ENCODE measurements at places on chromosomes 1 and 21.

DNA sequence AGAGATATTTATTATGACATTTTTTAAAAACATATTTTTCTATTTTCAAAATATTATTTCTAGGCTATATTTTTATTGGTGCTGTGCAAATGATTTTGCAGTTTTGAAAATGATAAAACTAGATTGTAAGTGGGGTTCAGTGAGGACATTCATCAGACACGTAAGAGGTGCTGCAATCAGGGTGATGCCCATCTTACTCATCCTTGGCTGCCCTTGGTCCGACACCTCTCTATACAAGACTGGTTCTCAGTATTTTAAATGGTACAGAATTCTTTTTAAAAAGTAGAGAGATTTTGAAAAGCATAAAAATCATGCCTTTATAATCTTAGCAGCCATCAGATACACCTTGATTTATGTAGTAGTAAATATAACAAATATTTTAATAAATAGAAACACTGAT is 24.0 kb downstream of the HENMT1 start:
- no peak for DNase-seq

GRCh38 chr1:215287362-215287761 is 204.8 kb downstream of the KCNK2 start:
- DNase-seq = no peak

- no peak for DNase-seq
Observed at GRCh38 chr1:180163041-180163440, 8.4 kb downstream of the QSOX1 start.

GRCh38 chr1:56897150-56898004 is 42.8 kb downstream of the C8A start:
- DNase-seq = no peak

DNA sequence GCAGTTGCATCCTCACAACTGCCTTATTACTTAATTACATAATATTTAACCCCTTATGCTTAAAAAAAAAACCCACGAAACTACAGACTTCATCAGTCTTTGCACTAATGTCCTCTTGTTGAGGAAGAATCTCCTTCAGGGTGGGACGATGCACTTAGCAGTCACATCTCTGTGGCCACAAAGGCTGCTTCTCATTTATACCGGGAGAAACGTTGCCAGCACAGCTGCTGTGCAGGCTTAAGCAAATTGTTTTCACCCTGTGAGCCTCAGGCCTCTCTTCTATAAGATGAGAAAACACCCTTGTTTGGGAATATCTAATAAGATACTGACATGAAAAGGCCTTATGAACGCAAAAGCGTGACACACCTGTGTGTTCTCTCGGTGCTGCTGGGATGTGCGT is 2.9 kb upstream of the OBSCN start:
- DNase-seq = no peak

- DNase-seq = peak; percentile 43
Observed at GRCh38 chr1:31412732-31413404, at the start of gene SERINC2. Gene SERINC2 (plus strand): TSS chr1:31413213. CDS start chr1:31413266, 53 bp downstream.

DNA sequence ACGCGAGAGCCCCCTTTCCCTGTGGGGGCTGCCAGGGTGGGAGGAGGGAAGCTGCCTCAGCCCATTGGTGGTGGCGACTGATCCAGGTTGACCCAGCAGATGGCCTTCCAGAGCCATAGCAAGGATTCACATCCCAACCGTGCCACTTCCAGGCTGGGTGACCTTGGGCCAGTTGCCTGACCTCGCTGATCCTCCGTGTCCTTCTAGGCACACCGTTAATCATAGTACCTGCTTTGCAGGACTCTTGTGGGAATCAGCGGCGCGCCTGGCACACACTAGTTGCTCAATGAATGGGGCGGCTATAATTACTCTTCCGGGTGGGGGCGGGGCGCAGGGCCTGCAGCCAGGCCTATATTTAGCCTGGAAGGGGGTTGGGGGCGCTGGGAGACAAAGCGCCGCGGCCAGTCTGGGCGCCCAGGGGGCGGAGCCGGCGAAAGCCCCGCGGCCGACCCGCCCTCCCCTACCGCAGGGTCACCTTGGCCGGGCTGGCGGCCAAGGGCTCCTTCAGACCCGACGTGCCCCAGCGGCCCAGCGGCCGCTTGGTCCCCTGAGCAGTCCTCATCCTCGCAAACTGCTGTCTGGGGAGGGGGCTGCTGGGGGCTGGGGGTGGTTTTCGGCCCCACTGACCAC is 5.1 kb downstream of the HSPB7 start:
- no peak for DNase-seq

DNA sequence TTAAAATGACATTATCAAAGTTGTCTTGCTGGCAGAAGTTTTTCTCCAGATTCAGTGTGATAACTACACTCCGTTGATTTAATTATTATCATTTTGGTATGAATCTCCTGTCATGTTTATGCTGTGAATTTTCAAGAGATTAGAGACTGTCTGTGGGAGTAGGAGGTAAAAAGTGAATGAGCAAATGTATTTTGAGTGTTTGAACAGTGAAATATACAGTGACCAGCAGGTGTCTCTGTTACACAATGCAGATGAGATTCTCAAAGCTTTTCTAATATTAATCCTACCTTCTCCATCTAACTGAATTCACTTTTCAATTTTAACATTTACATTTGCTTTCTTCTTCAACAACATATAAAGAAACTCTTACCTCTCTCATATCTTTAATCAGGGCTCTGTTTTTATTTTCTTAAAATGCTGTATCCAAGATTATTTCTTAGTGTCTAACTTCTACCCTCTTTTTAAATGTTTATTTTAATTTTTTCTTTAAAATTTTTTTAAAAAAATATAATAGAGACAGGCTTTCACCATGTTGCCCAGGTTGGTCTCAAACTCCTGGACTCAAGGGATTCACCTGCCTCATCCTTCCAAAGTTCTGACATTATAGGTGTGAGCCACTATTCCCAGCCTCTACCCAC is 20.9 kb upstream of the HSPA13 start:
- DNase-seq = no peak

Data from NCI-H1436 (cell line).